ENCODE measurements at places on chromosomes 3 and 15. TPM values are rescaled to one million over a fixed set of nuclear protein-coding genes. Genes with fewer than 3 reads are reported as not detected.

DNA sequence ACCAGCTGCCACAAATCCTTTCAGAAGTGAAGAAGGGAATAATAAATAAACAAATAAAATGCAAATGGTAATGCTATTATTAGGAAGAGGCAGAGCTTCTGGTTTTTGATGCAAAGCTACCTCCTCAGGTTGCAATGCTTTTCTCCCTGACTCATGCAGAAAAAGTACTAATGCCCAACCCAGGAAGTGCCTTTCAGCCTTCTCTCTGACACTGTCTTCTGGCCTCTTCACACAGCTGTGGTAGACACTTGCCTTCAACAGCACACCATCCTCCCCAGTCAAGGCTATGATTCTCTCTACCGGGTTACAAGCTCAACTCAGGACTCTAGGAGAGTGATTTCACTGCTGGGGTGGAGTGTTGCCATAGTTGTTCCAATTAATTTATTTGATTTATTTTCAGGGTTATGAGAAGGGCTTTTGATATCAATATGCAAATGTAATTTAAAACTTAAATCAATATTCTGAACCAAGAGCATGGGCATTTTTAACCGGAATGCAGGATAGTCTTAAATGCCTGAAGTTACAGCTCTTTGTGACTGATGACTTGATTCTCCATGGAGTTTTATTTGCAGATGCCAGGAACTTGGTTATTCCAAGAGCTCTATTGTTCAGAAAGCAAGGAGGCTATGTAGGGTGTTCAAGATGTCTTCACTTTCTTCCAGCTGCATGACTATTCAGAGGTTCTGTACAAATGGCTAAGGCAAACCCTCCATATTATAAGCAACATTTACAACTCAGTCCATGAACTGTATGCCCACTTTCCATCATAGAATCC, 27.1 kb upstream of the GALNT15 start:
- H3K27ac ChIP-seq: no peak overlapping the region
- no peaks in the 10 kb centered on the region for H3K4me1 ChIP-seq
- H3K27me3 ChIP-seq: peaks cover 7% of the 10 kb centered on the region
- H3K36me3 ChIP-seq: no peaks in the 10 kb centered on the region
- H3K4me3 ChIP-seq: no peak overlapping the region

- peaks cover 51% of the 10 kb centered on the region for H3K4me1 ChIP-seq
- no peak overlapping the region for H3K4me3 ChIP-seq
- no peak for DNase-seq
- H3K27ac ChIP-seq: no peak overlapping the region
- H3K36me3 ChIP-seq: no peaks in the 10 kb centered on the region
- no peaks in the 10 kb centered on the region for H3K27me3 ChIP-seq
These were observed 52.5 kb downstream of the FOXP1 start for GRCh38 chr3:71530903-71531530.

The RHCG gene
- 0.59 TPM for total RNA-seq

The CTXND1 gene
- total RNA-seq: not detected

GRCh38 chr3:54705730-54706129, 222.1 kb downstream of the LRTM1 start:
- H3K36me3 ChIP-seq: no peaks in the 10 kb centered on the region
- no peak overlapping the region for H3K27ac ChIP-seq
- H3K4me3 ChIP-seq: no peak overlapping the region
- no peaks in the 10 kb centered on the region for H3K27me3 ChIP-seq
- no peaks in the 10 kb centered on the region for H3K4me1 ChIP-seq
- DNase-seq: no peak

The IL17RD gene
- total RNA-seq: 2.2 TPM

DNA sequence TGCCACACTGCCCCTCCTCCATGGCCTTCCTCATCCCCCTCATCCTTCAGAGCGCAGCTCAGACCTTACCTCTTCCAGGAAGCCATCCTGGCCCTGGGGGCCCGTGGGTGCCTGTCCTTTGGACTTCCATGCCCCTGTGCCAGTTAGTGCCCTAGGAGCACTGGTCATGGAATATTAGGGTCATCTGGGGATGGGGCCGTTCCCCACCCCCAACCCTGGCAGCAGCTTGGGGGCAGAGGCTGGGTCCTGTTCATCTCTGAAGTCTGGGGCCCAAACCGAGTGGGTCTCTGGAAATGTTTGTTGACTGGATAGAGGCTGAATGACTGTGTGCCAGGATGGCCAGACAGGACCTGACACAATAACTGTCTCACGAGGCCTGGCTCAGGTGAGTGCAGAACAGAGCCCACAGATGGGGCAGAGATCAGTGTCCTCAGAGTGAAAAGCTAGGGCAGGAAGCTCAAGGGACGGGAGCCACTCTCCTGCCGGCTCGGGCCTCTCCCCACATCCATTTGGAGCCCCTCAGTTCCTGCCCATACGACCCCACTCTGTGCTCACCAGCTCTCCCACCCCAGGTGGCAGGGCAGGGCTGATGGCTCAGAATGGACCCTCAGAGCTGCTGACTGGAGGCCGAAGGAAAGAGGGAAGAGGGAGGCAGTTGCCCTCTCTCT, 62.5 kb downstream of the TLE3 start:
- no peaks in the 10 kb centered on the region for H3K36me3 ChIP-seq
- H3K4me3 ChIP-seq: no peak overlapping the region
- no peak overlapping the region for H3K27ac ChIP-seq
- peaks cover 89% of the 10 kb centered on the region for H3K27me3 ChIP-seq
- no peaks in the 10 kb centered on the region for H3K4me1 ChIP-seq
- no peak for DNase-seq

DNA sequence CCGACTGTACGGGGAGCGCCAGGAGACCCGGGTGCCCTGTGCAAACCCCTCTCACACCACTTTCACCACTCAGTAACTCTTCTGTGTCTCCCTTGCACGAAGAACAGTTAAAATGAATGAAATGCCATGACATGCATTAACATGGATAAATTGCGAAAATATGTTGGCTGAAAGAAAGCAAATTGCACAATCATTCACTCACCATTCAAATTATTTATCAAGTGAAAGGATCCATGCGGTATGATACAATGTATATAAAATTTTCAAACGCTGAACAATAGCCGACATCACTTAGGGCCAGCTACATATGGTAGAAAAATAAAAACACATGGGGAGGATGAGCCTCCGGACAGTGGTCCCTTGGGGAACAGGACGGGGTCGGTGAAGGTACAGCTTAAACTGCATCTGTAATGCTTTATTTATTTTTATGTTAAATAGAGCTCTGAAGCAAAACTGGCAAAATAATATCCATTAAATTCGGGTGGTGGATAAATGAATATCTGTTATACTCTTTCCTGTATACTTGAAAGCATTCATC, 45.9 kb downstream of the SLC12A8 start:
- no peaks in the 10 kb centered on the region for H3K27me3 ChIP-seq
- no peak overlapping the region for H3K27ac ChIP-seq
- no peak overlapping the region for H3K4me3 ChIP-seq
- H3K4me1 ChIP-seq: no peaks in the 10 kb centered on the region
- no peaks in the 10 kb centered on the region for H3K36me3 ChIP-seq
- DNase-seq: no peak

DNA sequence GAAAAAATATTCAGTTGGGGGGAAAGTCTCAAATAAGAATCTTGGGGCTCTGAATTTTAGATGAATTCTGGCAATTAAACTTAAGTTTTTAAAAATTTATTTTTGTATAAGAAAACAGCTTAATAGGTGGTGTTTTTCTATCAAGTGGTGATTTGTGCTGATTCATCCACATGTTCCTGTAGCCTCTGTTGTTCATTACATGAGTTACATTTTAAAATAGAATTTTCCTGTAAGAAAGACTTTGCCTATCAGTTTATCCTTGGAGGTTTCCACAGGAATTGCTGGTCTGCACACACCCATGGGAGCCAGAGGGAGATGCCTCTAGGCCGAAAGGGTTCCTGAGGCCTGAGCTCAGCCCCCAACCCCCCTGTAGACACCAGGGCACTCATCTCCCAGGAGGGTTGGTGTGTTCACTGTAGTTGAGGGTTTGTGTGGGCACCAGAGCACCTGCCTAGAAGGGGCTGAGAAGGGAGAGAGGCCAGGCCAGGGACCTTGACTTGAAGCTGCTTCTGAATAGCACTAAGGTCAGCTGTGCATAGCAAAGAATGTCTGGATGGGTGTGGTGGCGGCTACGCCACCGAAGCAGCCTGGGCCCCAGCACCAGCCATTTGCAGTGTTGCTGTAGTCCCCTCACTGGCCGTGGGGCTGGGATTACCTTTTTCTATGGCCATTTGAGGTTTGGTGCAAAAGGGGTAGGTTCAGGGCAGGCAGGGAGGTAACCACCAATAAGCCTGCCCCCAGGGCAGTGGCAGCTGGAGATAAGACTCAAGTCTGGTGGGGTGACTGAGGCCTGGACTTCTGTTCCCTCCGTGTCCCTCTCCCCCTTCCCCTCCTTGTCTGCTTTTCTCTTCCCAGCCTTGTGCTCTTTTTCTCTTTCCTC, 11.9 kb downstream of the DNAJA4 start:
- peaks cover 26% of the 10 kb centered on the region for H3K36me3 ChIP-seq
- no peak overlapping the region for H3K27ac ChIP-seq
- H3K27me3 ChIP-seq: no peaks in the 10 kb centered on the region
- no peak for DNase-seq
- no peaks in the 10 kb centered on the region for H3K4me1 ChIP-seq

The CORO2B gene
- 0.14 TPM for total RNA-seq

- no peak overlapping the region for H3K4me3 ChIP-seq
- no peak overlapping the region for H3K27ac ChIP-seq
- DNase-seq: no peak
- H3K27me3 ChIP-seq: no peaks in the 10 kb centered on the region
- no peaks in the 10 kb centered on the region for H3K4me1 ChIP-seq
- no peaks in the 10 kb centered on the region for H3K36me3 ChIP-seq
These were observed 73.8 kb upstream of the ATP13A5 start for GRCh38 chr3:193452338-193452737.

DNA sequence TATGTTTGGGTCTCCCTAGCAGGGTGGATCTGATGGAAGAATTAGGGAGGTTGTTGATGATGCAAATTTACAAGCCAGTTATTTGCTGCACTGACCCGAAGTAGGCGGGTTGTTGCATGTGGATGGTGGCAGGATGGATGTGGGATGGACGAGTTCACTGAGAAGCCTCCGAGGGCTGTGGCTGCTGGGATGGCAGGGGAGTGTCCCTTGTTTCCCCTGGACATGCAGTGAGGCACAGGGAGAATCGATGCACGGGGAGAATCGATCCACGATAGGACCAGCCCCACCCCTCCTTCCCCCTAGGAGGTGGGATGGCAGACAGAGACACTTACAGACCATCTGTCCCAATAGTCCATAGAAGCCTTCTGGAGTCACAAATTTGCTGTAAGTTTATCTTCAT, 31.0 kb upstream of the KLF13 start:
- no peaks in the 10 kb centered on the region for H3K4me1 ChIP-seq
- DNase-seq: no peak
- no peaks in the 10 kb centered on the region for H3K27me3 ChIP-seq
- no peaks in the 10 kb centered on the region for H3K36me3 ChIP-seq

DNA sequence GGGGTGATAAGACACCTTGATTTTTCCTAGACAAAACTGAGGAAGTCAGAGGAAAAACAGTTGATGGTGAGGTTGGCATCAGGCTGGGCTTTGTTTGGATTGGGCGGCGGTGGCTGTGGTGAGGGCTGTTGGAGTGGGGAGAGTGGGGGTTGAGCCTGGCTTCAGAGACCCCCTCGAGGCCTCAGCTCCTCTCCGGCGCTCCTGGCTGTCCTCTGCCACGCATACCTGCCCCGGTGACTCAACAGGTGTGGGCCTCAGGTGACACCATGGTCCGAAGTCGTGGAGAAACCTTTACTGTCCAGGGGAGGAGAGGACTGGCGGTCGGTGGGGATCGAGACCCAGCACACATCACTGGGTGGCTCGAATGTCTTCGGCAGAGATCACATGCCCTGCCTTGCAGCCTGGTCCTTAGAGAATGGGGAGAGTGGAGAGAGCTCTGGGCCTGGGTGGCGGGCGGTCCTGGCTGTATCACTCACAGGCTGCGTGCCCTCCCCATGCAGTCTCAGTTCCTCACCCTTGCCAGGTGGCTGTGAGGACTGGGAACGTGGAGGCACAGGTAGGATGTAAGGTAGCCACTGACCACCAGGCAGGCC, 2.6 kb downstream of the APBA2 start:
- no peak overlapping the region for H3K4me3 ChIP-seq
- no peaks in the 10 kb centered on the region for H3K27me3 ChIP-seq
- no peak overlapping the region for H3K27ac ChIP-seq
- no peak for DNase-seq

DNA sequence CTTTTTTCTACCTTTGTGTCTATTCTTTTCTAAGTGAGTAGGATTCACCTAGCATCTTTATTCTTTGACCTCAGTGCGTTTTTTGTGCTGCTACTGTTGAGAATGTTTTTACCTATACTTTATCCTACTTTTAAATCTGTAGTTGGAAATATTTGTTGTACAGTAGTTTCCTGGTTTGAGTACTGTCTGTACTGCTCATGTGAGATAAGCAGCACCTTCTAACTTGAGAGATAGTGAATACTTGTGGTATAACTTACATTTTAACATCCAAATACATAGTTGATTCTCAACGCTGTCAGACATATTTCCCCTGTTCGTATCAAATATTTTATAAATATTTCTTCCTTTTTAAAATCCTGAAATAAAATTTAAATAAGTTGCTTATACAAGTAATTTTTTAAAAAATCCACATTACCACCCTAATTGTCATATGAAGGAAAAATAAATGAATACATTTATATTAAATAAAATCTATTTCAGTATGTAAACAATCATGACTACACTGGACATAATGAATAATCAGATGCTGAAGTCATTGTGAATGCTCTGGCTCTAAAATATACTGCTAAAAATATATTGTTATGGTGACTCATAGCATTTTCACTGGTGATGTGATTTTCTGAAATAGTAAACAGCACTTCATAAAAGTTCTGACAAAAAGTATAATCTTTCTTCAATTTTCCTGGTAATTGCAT, 17.4 kb downstream of the ATP11B start:
- no peaks in the 10 kb centered on the region for H3K27me3 ChIP-seq
- no peak overlapping the region for H3K4me3 ChIP-seq
- H3K27ac ChIP-seq: no peak overlapping the region
- no peak for DNase-seq

DNA sequence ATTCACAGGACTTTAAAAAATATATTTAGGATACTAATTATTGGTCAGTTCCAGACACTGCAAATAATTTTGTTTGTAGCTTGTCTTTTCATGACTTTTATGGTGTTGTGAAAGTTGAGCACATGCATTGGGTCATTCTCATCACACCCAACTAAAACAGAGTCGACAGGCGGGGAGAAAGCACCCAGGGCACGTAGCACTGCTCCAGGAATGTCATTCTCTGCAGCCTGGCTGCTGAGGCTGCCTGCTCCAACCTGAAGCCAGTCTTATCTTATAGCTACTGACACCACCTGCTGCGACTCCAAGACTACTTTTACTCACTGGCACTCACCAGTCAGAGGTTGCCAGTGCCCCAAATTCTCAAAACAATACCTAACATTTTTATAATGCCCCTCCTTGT, 56.9 kb downstream of the ACAD9 start:
- no peaks in the 10 kb centered on the region for H3K36me3 ChIP-seq
- H3K4me1 ChIP-seq: no peaks in the 10 kb centered on the region
- H3K4me3 ChIP-seq: no peak overlapping the region
- H3K27me3 ChIP-seq: peaks cover 36% of the 10 kb centered on the region
- no peak overlapping the region for H3K27ac ChIP-seq

- H3K36me3 ChIP-seq: no peaks in the 10 kb centered on the region
- H3K4me1 ChIP-seq: no peaks in the 10 kb centered on the region
- DNase-seq: no peak
- H3K27me3 ChIP-seq: no peaks in the 10 kb centered on the region
- H3K27ac ChIP-seq: no peak overlapping the region
These were observed 99.0 kb downstream of the ANO10 start for GRCh38 chr3:43522727-43523362.

All from Calu3 (cell line).